ENCODE measurements at places on chromosomes 2 and 18.

DNA sequence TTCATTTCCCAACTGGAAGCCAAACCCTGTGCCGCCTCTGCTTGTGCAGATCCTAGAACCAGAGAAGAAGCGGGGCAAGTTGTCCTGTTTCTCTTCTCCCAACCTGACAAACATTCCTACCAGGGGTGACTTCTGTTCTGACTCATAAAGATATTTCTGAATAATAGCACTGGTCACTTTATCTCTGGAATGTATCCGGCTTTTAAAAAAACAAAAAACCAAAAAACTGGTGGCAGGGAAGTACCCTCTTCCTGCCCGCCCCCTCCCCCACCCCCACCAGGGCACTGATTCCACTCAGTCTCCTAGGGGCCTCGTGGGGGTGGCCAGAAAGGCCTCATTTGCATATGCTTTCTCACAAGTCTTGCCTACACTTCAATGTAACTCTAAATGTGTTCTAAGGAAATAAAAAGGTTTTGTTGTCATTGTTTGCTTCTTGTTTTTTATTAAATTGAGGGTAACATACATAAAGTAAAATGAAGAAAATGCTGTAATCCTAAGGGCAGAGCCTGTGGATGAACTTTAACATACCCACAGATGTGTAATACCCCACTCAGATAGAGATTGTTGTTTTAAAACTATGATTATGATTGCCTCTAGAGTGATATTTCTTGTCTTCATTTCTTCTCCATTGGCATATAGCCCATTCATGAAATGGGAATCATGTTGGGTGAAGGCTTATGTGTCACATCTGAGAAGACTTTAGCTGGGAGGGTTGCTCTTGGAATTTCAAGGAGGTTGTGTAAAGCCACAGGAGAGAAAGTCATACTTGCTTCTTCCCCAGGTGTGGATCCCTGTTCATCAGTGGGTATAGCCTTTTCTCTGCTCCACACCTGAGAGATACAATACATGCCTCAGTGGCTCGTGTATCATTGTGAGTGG lies 5.3 kb upstream of the FOSL2 start:
- DNase-seq: no peak

DNA sequence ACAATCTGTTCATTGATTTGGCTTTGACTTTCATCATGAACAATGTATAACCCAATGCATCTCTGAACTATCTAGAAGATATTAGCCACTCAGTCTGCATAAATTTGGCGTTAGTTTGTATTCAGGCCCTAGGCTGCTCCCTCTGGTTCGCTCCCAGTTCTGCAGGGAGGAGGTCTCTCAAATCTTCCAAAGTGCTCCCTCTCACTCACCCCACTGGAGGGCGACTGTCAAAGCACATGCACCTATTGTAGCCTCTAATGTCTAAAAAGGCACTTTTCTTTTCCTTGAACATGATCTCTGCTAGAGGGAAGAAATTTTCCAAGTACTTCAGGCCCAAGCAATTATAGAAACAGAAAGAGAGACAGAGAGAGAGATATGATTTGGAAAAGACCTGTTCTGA lies 291.5 kb downstream of the TDRD15 start:
- no peak for DNase-seq

DNA sequence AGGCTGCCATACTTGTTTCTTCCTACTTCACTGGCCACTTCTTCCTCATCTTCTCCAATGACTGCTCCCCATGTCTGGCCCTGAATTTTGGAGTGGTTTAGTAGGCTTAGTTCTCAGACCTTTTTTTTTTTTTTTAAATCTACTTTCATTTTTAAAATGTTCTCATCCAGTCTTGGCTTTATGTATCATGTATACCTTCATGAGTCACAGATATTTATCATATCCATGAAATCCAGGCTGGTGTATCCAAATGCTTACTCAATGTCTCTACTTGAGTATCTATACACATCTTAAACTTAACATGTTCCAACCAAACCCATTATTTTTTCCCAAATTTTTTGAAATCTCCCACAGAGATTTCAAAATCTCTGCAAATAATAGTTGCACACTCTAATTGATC lies 26.3 kb upstream of the CFAP36 start:
- no peak for DNase-seq

DNA sequence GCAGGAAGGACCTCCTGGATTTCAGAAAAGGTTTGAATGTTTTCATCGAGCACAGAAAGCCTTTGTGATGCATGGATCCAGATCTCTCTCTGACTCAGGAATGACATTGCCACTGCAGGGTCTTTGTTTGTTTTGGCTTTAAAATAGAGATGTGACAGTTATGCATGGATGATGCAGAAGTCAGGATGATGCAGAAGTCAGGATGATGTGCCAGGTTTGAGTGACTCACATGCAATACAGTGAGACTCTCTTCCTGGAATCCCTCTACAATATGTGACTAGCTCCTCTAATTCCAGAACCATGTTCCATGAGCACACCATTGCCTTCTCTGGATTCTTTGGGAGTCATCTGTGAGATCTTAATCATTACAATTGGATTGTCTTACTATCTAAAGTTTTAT lies 177.9 kb upstream of the RAB6C start:
- peak; percentile 3 for DNase-seq

DNA sequence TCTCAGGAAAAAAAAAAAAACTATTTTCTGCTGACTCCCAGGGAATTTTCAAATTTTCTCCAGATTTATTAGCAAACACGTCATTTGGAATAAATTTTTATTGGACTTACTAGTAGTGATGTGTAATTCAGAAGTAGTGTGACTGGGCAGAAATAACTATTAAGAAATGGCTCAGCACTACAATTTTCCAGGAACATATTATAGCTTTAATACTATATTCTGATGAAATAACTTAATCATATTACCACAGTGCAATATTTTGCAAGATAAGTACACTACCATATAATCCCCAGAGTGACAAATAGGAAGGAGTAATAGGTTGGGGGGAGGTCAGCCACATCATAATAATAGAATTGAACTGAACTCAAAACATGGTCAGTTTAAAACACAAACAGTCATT lies 19.7 kb upstream of the TNFAIP6 start:
- no peak for DNase-seq

DNA sequence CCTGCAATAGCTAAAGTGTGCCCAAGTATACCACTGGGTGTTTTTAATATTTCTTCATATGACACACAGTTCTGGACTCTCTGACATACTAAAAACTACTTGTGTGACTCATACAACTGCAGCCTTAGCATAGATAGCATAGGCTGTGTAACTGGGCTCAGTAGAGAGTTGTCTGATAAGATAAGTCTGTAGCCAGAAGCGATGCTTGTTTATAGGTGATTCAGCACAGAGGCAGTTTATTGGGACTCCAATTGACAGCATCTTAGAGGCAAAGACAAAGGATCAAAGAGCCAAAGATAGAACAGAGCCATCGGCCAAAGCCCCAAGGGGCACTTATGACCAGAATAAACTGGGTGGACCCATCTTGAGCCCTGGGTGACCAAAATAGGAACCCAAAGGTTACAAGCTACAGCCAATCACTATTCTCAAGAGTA lies 42.3 kb downstream of the AAK1 start:
- no peak for DNase-seq
